ENCODE measurements at places on chromosomes 2 and 18.
A peak's percentile ranks its signal among the peaks of the same experiment; 100 is the strongest.

DNA sequence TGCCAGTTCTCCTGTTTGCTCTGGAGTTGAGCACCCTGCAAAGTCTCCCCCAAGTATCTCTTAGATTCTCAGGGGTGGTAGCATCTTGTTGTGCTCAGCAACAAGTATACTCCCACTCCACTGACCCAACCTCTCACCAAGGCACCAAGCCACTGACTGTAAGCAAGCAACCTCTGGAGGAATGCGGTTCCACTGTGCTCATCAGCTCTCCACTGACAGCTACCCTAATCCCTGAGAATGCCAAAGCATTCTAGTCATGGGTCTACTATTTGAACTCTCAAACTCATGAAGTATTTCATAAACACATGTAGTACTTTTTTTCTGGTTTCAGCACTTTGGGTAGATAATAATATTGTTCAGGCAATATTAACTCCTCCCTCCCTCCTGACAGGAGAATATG, 170.0 kb downstream of the EPHA4 start:
- no peak for DNase-seq

DNA sequence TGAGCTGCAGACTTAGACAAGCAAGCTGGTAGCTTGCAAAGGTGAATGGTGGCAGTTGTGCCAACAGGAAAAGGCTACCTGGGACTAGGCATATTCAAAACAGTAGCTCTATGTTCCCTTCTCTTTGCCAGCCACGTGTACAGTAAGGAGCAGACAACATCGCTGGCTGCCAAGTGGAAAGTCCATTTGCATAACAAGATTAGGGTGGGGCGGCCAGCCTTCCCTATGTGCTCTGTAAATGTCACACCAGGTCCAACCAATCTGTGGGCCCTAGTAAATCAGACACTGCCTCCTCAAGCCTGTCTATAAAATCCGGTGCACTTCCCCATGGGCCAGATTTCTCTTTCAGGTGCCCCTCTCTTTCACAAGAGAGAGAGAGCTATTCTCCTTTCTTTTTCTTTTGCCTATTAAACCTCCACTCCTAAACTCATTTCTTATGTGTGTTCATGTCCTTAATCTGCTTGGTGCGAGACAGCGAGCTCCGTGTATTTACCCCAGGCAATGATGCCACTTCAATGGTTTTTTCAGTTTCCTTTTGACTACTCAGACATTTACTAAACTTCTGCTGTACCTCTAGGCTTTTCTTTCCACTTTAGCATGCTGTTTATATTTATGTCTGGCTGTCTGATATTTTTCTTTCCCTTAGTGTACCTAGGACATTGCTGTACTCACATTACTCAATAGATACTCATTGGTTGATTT, 297.4 kb upstream of the GCFC2 start:
- DNase-seq, result no peak

GRCh38 chr2:62459672-62460071, 46.3 kb downstream of the TMEM17 start:
- no peak for DNase-seq

GRCh38 chr2:97997784-97998392, 2.1 kb upstream of the TMEM131 start:
- no peak for DNase-seq

- no peak for DNase-seq
These were observed 242.5 kb downstream of the ZNF521 start for GRCh38 chr18:25109484-25109883.

DNA sequence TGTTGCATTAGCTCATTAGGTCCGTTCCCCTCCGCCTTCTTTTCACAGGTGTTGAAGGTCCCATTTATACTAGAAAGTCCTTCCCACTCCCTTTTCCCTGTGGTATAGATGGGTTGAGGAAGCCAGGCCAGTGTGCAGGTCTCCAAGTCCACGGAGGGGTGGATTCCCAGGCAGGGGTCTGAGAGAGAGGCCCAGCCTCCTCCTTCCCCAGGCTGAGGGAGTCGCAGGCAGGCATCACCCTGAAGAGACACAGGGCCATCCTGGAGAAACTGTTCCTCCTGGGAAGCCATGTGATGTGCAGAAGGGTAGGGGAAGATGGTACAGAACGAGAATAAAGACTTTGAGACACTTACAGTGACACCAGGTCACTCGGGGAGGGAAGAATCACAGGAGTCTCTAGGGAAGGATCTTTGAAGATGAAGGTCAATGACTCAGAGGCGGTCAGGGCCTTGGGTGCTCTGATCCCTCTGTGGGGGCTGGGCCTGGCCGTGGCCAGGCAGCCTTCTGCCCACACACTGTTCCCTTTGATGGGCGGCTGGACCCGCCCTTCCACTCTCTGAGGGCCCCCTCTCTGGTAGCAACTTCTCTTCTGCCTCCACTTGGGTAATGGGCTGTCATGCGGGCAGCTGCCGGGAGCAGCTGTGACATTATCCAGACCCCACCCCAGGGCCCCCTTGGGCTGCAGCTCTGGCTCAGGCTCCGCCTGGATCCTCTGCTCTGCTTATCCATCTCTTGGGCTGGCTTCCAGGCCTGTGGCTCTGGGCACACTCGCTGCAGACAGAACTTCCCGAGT, 45.1 kb downstream of the RHOB start:
- DNase-seq, result no peak

- no peak for DNase-seq
These were observed 1.6 kb upstream of the GPR17 start for GRCh38 chr2:127644066-127645025.

DNA sequence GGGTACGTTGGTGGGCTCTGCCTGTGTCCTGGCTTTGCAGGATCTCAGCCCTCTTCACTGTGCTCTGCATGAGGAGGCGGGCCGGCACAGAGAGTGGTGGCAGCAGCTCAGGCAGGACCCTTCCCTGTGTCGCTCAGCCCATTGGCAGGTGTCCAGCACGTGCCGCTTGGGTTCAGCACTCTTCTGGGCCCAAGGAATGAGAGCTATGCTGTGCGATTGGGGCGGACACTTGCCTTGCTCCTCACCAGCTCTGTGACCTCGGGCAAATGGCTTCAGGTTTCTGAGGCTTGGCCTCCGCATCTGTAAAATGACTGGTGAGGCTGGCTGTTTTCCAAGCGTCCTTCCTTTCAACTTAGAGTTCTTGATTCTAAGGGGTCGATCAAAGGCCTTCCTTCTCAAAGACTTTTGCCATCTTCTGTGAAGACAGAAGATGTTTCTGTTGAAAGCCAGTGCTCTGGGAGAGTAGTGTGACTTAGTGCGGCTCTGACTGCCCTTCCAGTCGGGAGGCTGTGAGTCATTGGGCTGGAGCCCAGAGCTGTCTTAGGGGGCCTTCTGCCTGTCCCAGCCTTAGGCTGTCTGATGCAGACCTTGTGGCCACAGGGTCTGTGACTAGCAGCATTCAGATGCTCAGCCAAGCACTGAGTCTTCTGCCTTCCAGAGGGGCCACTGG, 35.6 kb downstream of the GLI2 start:
- DNase-seq, result no peak

GRCh38 chr2:233855345-233855744, 1.0 kb upstream of the HJURP start:
- DNase-seq, result no peak

GRCh38 chr18:9612215-9612830, 2.0 kb downstream of the PPP4R1 start:
- no peak for DNase-seq

DNA sequence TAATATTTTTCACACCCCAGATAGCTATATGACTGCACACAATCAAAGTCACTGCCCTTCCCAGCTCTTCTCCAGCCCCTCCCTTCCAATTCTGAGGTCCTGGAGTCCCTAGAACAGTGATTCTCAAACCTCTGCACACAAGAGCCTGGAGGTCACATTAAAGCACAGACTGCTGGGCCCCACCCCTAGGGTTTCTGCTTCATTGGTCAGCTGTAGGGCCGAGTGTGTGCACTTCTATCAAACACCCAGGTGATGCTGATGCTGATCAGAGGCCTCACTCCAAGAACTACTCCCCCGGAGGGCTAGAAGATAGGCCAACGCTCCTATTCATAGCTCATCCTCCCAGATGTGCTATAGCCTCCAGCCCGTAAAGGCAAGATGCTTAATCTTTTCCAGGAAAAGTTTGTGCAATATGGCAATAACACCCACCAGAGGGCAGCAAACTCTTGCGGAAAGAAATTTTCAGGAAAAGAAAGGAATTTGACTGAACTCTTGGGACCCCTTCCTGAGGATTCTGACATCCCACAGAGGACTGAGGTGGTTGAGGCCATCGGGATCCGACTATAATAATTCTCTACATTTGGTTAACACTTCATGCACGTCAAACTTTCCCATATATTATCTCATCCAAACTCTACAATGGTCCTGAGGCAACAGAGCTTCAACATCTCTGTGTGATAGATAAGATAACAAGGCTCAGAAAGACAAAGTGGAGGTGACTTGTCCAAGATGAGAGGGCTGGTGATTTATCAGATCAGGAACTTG, 194.2 kb upstream of the PKDCC start:
- no peak for DNase-seq

DNA sequence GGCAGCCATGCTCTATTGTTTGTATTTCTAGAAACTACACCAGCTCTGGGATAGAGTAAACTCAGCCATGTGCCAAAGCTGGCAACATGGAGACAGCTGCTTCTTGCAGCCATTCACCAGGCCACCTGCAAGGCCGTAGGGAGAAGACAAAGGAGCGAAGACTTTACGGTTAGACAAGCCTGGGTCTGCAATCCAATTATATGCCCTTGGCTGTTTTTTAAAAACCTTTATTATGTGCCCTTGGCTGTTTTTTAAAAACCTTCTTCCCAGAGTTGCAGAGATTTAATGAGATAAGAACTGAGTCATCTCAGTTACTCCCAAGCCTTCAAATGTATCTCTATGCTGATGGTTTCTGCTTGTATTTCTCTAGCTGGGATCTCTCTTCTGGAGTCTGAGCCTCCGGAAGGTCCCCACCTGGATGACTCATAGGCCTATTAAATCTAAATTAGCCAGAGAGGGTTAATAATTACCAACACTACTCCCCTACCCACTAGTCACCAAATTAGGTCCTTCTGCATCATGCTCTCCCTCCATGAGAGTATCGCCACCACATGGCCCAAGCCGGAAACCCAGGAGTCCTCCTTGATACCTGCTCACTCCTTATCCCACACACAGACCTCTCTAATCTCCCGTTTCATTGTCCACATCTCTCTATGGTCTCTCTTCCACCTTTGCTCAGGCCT, 17.5 kb upstream of the DPP4 start:
- DNase-seq, result no peak

GRCh38 chr2:121038891-121039616, 245.9 kb downstream of the TFCP2L1 start:
- DNase-seq, result no peak

GRCh38 chr2:197661626-197662025, 13.8 kb downstream of the RFTN2 start:
- DNase-seq, result no peak

DNA sequence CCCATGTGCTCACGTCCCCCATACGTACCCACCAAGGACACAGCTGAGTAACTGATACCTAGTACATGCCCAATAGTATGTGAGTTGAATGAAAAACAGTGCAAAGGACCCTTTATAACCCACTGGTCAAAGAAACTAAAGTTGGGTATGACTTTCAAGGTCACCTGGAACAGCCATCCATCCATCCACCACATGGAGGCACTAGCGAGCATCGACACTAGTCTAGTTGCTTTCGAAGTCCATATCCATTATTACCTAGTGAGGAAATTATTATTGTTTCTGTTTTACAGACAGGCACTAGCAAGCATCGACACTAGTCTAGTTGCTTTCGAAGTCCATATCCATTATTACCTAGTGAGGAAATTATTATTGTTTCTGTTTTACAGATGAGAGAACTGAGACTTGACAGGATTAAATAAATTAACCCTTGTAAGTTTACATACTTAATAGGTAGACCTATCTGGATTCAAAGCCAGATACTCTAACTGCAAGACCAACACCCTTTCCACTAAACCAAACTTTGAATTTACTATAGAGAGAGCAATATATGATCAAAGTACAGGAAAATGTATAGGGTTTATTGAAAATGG, 233.7 kb downstream of the METTL4 start:
- DNase-seq, result peak; percentile 2

DNA sequence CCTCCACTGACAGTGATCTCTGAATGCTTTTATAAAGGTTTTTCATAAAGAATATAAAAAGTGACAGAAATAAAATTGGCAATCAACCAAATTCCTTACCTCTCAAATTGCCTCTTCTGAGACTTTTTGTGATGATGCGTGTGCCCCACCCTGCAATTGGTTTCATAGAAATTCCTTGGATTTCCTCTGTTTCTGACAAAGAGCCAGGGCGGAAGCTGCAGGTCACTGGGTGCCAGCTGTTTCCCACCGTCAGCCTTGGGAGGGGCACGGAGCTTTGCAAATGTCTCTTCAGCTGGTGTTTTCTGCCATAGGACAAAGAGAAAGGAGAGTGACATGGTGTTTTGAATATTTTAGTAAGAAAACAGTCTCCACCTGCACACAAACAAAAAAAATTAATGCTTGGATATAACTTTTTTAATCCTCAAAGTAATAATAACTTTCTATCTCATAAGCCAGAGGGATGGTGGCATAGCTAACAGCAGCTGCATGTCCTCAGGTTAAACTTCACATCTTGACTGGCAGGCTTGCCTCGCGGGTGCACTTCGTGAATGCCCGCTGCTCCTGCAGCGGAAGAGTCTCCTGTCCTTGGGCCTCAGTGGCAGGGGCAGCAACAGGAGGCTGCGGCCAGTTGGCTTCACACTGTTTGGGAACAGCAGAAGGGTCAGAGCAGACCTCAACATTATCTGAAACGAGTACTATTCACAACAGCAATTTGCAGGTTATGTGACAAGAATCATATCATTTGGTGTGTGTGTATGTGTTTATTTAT, 24.7 kb downstream of the AGAP1 start:
- no peak for DNase-seq

DNA sequence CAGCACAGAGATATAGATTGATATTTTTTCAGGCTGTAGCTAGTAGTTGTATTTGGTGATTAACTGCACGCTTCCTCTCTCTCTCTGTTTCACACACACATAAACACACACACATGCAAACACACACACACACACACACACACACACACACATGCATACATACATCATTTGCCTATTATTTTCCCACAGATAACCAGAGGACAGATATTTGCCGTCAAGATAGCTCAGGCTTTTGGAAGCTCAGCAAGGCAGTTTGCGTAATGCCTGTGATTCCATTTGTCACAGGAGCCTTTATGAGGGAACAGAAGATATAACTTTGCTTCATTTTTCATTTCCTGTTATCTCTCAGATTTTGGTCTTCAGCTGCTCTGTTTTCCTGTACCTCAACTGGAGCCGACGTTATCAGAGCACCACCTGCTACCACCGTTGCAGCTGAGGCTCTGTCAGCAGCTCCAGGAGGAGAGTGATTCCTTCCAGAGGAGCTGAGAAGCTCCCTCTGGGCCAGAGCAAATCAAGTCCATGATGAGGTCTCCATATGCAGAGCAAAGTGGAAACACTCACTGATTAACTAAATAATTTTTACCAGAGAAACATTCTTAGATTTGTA, 341.9 kb upstream of the PIK3C3 start:
- no peak for DNase-seq

- no peak for DNase-seq
These were observed 422.1 kb upstream of the SETBP1 start for GRCh38 chr18:44258576-44258975.

- DNase-seq, result no peak
These were observed 73.7 kb downstream of the GREB1L start for GRCh38 chr18:21315741-21316197.

- no peak for DNase-seq
These were observed 10.4 kb upstream of the LRRFIP1 start for GRCh38 chr2:237616734-237617586.
